GM12864 (cell line): ENCODE measurements at places on chromosomes 16 and 17.

DNA sequence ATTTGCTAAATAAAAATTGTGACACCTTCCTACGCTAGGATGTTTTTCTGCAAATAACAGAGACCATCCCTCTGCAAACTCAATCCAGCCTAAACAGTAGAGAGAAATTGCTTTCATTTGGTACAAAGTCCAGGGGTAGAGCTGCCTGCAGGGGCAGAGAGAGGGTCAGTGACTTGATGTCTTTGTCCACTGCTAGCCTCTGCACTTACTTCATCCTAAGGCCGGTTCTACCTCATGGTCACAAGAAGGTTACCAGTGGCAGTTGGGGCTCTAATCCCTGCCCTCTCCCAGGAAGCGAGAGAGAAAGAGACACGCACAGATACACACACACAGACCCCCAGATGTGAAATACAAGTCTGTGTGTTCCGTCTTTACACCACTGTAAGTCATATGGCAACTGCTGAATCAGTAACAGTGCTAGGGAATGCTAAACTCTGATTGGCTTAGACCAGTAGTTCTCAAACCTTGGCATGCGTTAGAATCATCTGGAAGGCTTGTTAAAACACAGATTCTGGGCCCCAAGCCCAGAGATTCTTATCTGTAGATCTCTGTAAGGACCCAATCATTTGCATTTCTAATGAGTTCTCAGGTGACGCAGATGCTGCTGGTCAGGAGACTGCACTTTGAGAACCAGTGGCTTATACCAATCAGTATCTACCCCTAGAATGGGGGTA, 13.1 kb upstream of the LPCAT2 start:
- DNase-seq, result no peak

GRCh38 chr17:57107498-57108101, 22.6 kb downstream of the AKAP1 start:
- no peak for DNase-seq

GRCh38 chr17:17993366-17993765, 20.7 kb downstream of the DRC3 start:
- no peak for DNase-seq

DNA sequence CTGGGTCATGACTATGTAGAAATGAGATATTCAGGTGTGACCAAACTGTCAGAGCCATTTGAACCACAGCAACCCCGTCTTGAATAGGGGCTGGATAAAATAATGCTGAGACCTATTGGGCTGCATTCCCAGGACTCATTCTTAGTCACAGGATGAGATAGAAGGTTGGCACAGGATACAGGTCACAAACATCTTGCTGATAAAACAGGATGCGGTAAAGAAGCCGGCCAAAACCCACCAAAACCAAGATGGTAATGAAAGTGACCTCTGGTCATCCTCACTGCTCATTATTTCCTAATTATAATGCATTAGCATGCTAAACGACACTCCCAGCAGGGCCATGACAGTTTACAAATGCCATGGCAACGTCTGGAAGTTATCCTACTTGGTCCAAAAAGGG, 545.5 kb downstream of the TMEM114 start:
- DNase-seq, result no peak

DNA sequence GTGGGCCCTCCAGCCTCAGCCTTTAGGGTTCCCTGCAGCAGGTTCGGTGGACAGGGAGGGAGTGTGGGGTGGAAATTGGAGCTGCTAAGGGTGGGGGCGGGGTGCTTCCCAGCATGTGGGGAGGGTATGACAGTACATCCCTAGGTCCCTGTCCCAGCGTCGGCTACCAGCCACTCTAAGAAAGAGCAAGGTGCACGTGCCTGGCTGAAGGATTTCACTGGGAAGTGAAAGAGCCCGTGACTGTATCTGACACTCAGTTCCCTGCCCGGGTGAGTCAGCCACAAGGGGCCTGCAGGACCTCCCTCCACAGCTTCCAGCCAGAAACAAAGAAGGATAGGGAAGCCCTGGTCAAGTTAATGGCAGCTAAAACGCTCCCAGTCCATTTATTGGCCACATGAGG, 4.1 kb downstream of the SNRNP25 start:
- DNase-seq, result no peak

GRCh38 chr17:59027750-59028149, 78.9 kb downstream of the TRIM37 start:
- no peak for DNase-seq

GRCh38 chr17:72591289-72592241, 470.7 kb downstream of the SOX9 start:
- DNase-seq, result no peak

GRCh38 chr17:79836972-79837887, 2.0 kb downstream of the CBX4 start:
- DNase-seq, result peak; percentile 49

GRCh38 chr17:75407655-75408352, 2.3 kb upstream of the GRB2 start:
- DNase-seq, result no peak

- DNase-seq, result no peak
Measured at GRCh38 chr16:10846213-10846998, 27.8 kb upstream of the TVP23A start.

DNA sequence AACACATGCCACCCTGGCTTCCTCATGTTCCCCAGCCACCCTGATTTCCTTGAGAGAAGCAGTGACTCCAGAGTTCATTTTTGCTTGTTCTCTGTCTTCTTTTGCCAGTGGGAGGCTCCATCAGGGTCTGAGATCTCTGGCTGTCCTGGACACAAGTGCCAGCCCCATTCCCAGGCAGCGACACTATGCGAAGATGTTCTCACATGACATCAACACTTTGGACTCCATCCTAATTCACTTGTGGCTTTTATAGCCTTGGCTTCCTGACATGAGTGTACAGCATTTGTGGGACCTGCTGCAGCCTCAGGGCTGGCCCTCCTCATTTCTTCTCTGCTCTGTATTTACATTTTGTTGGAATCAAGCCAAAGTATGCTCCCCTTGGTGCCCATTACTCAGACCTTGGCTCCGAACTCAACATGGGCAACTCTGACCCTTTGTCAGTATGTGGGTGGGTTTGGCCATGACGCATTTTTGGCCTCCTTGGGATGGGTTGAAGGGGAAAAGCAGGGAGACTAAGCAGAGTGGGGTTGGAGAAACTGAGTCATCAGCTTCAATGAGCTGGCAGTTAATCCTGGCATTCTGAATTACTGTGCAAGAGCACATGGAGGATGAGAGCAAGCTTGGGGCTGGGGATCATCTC, 119.0 kb upstream of the EEF2KMT start:
- no peak for DNase-seq

DNA sequence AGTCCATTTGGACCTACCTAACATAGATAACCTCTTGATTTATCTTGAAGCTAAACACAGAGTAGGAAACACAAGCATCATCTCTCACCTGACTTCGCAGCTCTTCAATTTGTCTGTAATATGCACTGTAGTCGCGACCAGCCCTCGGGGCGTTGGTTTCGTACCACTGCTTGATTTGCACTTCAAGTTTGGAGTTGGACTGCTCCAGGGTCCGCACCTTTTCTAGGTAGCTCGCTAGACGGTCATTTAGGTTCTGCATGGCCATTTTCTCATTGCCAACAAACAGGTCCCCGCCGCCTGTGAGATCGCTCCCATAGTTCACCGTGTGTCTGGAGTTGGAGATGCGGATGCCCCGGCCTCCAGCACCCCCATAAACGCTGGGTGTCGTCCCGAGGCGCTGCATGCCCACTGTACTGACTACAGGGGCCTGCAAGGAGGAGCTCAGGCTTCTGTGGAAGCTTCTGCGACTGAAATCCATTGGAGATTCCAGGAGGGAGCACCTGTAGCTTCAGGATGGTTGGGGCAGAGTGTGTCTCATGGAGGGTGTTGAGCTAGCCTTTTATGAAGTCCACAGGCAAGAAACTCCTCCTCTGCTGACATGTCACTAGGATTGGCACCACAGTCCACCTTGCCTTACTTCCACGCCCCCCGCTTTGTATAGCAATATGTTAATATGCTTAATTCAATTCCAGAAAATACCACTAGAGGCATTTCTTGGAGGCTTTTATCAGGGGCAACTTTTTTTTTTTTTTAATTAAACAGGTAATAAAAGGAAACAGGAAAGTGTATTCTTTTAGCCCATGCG, at the start of gene KRT20:
TSS of gene KRT20 (minus strand) at position 535 of the 805 bp plus-strand sequence. CDS start at position 478, 57 bp downstream.
- no peak for DNase-seq

- DNase-seq, result no peak
Measured at GRCh38 chr17:80416260-80416939, 1.4 kb downstream of the ENDOV start.

GRCh38 chr17:9968008-9968407, 62.9 kb upstream of the RCVRN start:
- no peak for DNase-seq

DNA sequence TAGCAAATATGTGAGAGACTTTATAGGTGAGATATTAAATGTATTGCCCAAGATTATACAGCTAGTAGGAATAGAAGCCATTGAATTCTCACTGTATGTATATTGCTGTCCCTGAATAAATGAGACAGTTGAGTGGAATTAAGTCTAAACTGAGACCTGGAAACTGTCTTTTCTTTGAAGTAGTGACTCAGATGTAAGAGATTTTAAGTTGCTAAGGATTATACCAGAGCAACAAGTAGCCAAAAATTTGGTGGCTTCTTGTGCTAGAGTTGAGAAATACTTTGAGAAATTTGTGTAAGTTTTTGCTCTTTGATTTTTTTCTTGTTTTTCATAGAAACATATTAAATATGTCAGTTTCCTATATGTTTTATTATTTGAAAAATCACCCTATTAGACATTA, 58.7 kb downstream of the TANC2 start:
- no peak for DNase-seq

DNA sequence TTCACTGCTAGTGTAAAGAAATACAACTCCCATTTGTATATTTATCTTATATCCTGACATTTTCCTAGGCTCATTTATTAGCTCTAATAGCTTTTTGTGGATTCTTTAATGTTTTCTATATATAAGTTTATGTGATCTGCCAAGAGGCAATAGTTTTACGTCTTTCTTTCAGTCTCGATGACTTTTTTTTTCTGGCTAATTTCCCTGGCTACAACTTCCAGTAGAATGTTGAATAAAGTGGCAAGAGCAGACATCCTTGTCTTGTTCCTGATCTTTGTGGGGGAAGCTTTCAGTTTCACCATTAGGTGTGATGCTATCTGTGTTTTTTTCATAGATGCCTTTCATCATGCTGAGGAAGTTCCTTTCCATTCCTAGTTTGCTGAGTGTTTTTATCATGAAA, 43.9 kb upstream of the ABCA3 start:
- DNase-seq, result no peak

- no peak for DNase-seq
Measured at GRCh38 chr17:63949576-63950250, 17.6 kb upstream of the CD79B start.

DNA sequence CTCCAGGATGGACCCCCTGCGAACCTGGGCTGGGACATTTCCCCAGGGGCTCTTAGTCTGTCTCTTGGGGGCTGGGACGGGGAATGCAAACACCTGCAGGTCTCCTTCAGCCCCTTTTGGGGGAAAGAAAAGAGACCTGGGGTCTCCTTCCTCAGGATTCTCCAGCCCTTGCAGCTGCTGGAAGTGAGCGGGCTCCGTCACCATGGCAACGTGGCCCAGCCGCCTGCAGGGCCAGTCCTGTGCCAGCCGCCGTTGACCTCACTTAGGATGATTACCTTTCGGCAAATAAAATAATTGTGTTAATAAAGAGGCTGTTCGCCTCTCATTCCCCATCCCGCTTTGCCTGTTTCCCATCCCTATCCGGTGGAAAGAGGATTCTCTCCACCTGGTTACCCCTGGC, 25.7 kb downstream of the MRM1 start:
- no peak for DNase-seq

DNA sequence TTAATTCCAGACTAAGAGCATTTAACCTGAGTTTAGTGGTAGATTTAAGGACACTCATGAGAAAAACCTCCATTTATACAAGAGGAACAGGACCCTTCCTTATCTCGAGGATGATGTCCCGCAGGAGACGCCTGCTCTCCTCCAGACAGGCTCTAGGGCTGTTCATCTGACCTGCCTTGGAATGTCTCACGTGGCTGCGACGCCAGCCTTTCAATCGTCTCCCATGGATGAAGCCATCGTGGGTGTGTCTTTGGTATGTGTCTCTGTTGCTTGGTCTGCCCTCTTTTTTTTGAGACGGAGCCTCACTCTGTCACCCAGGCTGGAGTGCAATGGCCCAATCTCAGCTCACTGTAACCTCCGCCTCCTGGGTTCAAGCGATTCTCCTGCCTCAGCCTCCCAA, 16.5 kb downstream of the CHMP6 start:
- DNase-seq, result no peak

DNA sequence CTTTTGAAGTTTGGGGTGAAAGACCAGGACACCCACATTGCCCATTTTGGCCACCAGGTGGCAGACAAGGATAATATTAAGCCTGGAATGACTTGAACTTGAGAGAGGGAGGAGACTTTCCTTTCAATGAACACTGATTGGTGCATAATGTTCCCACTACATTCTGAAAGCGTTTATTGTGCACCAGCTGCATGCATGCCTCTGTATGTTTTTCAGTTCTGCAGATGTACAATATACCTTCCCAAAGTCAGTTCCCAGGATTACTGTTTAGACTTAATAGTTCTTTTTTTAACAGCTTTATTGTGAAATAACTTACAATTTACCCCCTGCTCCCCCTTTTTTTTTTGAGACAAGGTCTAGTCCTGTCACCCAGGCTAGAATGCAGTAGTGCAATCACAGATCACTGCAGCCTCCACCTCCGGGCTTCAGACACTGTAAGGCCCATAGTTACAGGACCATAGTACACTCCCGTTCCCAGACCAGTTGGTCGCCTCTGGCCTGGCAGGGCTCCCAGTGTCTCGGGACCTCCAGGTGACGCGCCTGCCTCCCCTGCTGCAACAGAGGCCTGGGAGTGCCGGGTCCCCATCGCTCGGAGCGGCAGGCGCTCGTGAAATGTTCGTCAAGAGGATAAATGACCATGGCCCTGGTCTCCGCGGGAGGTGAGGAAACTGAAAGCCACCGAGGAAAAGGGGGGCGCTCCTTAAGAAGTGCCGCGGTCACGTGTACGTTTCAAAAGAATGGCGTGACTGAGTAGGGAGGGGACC, 12.2 kb downstream of the CES2 start:
- peak; percentile 75 for DNase-seq

- DNase-seq, result no peak
Measured at GRCh38 chr17:60594734-60595133, 5.3 kb upstream of the PPM1D start.

DNA sequence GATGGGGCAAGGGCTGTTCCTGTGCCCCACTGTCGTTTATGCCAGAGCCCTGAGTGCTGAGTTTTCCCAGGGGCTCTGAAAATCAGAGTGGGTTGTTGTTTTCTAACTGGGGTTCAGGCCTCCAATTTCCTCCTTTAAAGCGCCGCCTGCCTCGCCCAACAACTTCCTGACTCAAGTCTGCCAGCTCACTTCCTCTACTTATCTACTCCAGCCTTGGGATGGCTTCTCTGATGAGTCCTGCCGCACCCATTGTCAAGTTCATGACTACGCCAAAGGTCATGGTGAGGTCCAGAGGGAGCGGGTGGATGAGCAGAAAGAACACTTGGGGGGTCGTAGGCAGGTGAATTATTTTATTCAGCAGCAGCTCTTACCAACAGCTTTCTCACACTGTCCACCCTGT, 104.7 kb downstream of the UTP18 start:
- DNase-seq, result no peak

GRCh38 chr17:7354262-7354843, 603 bp upstream of the TMEM95 start:
- no peak for DNase-seq

GRCh38 chr16:89331371-89332109, 114.0 kb downstream of the ZNF778 start:
- no peak for DNase-seq

- DNase-seq, result no peak
Measured at GRCh38 chr16:90078579-90078895, 1.4 kb upstream of the PRDM7 start.
